GM23248 (cell line): ENCODE measurements at places on chromosomes 7 and 10. TPM values are rescaled to one million over a fixed set of nuclear protein-coding genes. Genes with fewer than 3 reads are reported as not detected.

Gene SPDYE9
- not detected in 2 replicates for total RNA-seq

Gene LGI1
- total RNA-seq = not detected in 2 replicates

Gene PIK3CG
- not detected in 2 replicates for total RNA-seq

DNA sequence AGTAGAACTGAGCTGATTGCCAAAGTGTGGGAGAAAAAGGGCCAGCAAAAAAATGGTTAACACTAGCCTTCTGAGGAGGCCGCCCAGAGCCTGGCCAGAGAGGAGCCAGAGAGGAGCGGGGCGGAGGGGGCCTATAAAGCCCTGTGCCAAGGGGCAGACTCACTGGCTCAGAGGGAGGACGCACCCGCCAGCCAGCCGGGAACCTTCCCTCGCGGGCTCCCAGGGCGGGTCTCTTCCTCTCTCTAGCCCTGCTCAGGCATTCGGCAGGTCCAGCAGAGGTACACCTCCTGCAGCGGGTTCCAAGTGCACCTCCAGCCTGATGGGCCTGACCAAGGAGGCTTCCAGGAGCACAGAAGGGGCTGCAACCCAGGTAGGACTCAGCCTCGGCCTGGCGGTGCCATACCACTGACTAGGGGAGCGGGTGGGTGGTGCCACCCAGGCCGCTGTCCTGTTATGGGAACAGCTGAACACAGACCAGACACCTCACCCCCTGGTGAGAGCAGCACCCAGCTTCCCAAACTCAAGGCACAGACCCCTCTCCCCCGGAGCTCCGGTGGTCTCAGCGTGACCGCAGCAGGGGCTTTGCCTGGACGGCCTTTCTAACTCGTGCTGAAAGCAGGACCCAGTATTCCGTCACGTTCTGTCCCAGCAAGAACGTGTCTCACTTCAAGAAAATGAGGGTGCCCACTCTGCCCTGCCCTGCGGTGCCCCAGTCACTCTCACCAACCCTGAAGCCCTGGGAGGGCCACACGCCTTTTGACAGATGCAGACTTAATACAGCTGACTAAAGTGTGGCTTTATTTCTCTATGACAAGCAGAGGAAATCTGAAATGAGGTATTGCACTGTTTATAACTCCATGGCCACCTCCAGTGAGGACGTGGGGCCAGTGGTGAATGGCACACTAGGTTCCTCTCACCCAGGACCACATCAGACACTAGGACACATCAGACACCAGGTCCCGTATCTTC, at the start of gene GPER1:
TSS of gene GPER1 (plus strand) at position 162 of the 969 bp plus-strand sequence. CDS start 3,616 bp downstream, outside the sequence.
- H3K4me1 ChIP-seq = peaks cover 34% of the 10 kb centered on the region
- H3K36me3 ChIP-seq = no peaks in the 10 kb centered on the region
- H3K27ac ChIP-seq = peak within 1 kb of the TSS; percentile 71
- DNase-seq = peak; percentile 83
- H3K4me3 ChIP-seq = peak within 1 kb of the TSS; percentile 81

DNA sequence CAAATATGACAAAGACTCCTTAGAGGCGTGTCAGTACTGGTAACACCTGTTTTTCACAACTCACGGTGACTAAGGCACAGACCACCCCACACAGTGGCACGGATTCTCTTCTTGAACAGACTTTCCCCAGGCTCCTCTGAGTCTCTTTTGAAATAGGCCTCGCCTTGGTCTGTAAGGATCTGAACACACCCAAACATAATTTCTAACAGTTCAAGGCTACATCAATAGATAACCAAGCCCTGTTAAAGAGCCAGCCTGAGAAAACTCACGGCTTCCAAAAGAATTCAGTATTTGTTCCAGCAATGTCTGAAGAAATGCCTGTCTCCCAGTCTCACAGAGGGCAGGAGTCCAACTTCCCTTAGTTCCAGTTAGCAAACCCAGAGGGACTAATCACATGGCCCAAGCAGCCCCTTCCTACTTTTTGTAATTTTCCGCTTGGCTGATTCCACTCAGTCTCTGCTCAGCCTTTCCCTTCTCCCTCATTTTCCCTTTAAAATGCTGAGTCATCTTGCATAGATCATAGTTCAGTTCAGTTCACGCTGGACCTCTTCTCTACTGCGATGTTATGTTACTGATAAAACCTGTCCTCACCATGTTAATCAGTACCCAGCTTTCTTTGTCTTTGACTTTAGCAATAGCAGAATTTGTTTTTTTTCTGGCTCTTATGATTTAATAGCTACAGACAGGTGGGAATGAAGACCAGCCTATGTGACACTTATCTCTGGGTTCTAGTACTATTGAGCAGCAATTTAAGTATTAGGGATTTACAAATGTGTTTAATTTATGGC, 22.6 kb upstream of the AKR1C3 start:
- H3K36me3 ChIP-seq = no peaks in the 10 kb centered on the region
- DNase-seq = peak; percentile 86
- H3K4me1 ChIP-seq = peaks cover 20% of the 10 kb centered on the region
- peak overlapping the region; percentile 88 for H3K27ac ChIP-seq

Gene BUD23
- total RNA-seq = 36.2 and 48.2 TPM in 2 replicates

Gene PDGFA
- total RNA-seq = 8.4 and 9.4 TPM in 2 replicates

- DNase-seq = no peak
- H3K27ac ChIP-seq = no peak overlapping the region
- H3K36me3 ChIP-seq = no peaks in the 10 kb centered on the region
- H3K27me3 ChIP-seq = 0 out of 2 replicates have a peak, but pooled peaks cover 3% of the 10 kb centered on the region
- no peak overlapping the region for H3K4me3 ChIP-seq
These were observed 68.6 kb upstream of the CACNB2 start for GRCh38 chr10:18071591-18071990.

Gene CALML5
- total RNA-seq = not detected in 2 replicates

- no peaks in the 10 kb centered on the region; the same call in 1 of the 2 replicates for H3K27me3 ChIP-seq
- H3K4me1 ChIP-seq = no peaks in the 10 kb centered on the region
- H3K4me3 ChIP-seq = no peak overlapping the region
- H3K27ac ChIP-seq = no peak overlapping the region
- DNase-seq = peak; percentile 18
- no peaks in the 10 kb centered on the region for H3K36me3 ChIP-seq
These were observed 41.0 kb upstream of the C10orf120 start for GRCh38 chr10:122740640-122741039.

DNA sequence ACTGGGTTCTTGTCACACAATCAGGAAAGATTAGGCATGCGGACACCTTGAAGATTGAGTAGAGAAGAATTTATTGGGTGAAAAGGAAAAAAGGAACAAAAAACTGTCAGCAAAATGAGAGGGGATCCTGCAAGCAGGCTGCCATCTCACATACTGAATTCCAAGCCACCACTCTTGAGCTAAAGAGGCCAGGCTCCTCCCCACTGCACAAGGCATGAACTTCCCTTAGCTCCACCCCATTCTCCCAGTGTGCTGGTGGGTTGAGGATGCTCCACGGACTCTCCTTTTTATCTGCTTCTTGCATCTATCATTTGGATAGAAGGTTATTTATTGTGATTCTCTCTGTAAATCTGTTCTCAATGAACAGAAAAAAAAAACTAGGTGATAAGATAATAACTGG, 79.6 kb downstream of the ANKRD7 start:
- no peaks in the 10 kb centered on the region for H3K36me3 ChIP-seq
- H3K27ac ChIP-seq = no peak overlapping the region
- H3K4me1 ChIP-seq = no peaks in the 10 kb centered on the region
- H3K4me3 ChIP-seq = no peak overlapping the region

GRCh38 chr7:36967387-36967786, 243.1 kb upstream of the AOAH start:
- no peaks in the 10 kb centered on the region for H3K36me3 ChIP-seq
- H3K4me3 ChIP-seq = no peak overlapping the region
- peak; percentile 78 for DNase-seq
- no peak overlapping the region for H3K27ac ChIP-seq
- H3K4me1 ChIP-seq = no peaks in the 10 kb centered on the region

Gene TMEM196
- not detected in 2 replicates for total RNA-seq

Gene ARMH3
- 5.6 and 9.0 TPM in 2 replicates for total RNA-seq

Gene RTKN2
- total RNA-seq = under 0.01 and 0.11 TPM in 2 replicates

Gene LIPK
- not detected in 2 replicates for total RNA-seq

GRCh38 chr10:127996586-127996985, 89.7 kb downstream of the PTPRE start:
- peak overlapping the region; percentile 49 for H3K27ac ChIP-seq
- no peak overlapping the region for H3K4me3 ChIP-seq
- H3K4me1 ChIP-seq = peaks cover 27% of the 10 kb centered on the region
- H3K36me3 ChIP-seq = no peaks in the 10 kb centered on the region
- H3K27me3 ChIP-seq = no peaks in the 10 kb centered on the region
- DNase-seq = peak; percentile 71

DNA sequence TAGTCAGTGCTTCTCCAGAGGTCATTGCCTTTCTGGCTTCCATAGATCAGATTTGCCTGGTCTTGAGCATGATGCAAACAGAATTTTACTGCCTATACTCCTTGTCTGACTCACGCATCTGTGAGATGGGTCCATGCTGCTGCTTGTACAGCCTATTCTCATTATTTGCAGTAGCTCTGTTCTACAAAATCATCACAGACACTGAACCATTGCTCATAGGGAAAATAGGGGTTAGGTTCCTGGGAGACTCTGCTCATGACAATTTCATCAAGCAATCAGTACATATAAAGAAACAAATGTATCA, 7.4 kb upstream of the CREB3L2 start:
- H3K4me3 ChIP-seq = no peak overlapping the region
- no peaks in the 10 kb centered on the region for H3K36me3 ChIP-seq
- H3K27me3 ChIP-seq = no peaks in the 10 kb centered on the region
- no peak for DNase-seq

DNA sequence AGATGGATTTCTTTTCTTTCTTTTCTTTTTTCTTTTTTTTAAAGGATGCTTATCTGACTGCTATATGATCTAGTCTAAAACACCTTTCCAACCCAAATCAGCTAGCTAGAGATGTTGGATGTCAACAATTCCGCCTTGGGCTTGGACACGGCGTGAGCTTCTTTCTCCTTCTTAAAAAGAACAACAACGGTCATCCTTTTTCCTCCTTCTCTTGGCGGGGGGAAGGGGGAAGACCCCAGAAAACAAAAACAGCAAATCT, 1.0 kb downstream of the BEND7 start:
- H3K27me3 ChIP-seq = peaks cover 3% of the 10 kb centered on the region; the same call in 1 of the 2 replicates
- H3K4me3 ChIP-seq = peak overlapping the region; percentile 78
- H3K27ac ChIP-seq = peak overlapping the region; percentile 21; the same call in 1 of the 2 replicates
- H3K4me1 ChIP-seq = peaks cover 14% of the 10 kb centered on the region
- DNase-seq = peak; percentile 19

GRCh38 chr7:28149291-28150101, 31.1 kb downstream of the JAZF1 start:
- no peak for DNase-seq
- peaks cover 14% of the 10 kb centered on the region for H3K4me1 ChIP-seq
- H3K4me3 ChIP-seq = no peak overlapping the region
- no peaks in the 10 kb centered on the region for H3K27me3 ChIP-seq
- no peak overlapping the region for H3K27ac ChIP-seq

Gene SEMA3E
- total RNA-seq = 0.32 and 1.6 TPM in 2 replicates

GRCh38 chr7:148083448-148083847, 507.1 kb upstream of the C7orf33 start:
- no peak for DNase-seq
- H3K4me3 ChIP-seq = no peak overlapping the region
- H3K4me1 ChIP-seq = no peaks in the 10 kb centered on the region
- H3K27me3 ChIP-seq = no peaks in the 10 kb centered on the region
- H3K36me3 ChIP-seq = no peaks in the 10 kb centered on the region

GRCh38 chr7:77975672-77976480, 177.3 kb downstream of the PHTF2 start:
- no peak overlapping the region for H3K4me3 ChIP-seq
- H3K27ac ChIP-seq = no peak overlapping the region
- no peaks in the 10 kb centered on the region for H3K4me1 ChIP-seq
- no peaks in the 10 kb centered on the region; the same call in 1 of the 2 replicates for H3K27me3 ChIP-seq

Gene CDK5
- total RNA-seq = 16.2 and 27.7 TPM in 2 replicates

Gene OR6B1
- total RNA-seq = not detected in 2 replicates

Gene SLC13A4
- total RNA-seq = 0.11 TPM in 1 of 2 replicates, not detected in the other

- no peaks in the 10 kb centered on the region for H3K27me3 ChIP-seq
- H3K4me1 ChIP-seq = peaks cover 22% of the 10 kb centered on the region
- H3K4me3 ChIP-seq = no peak overlapping the region
These were observed 17.6 kb downstream of the HTRA1 start for GRCh38 chr10:122478971-122479370.

Gene LRGUK
- total RNA-seq = 0.13 TPM in 1 of 2 replicates, not detected in the other

DNA sequence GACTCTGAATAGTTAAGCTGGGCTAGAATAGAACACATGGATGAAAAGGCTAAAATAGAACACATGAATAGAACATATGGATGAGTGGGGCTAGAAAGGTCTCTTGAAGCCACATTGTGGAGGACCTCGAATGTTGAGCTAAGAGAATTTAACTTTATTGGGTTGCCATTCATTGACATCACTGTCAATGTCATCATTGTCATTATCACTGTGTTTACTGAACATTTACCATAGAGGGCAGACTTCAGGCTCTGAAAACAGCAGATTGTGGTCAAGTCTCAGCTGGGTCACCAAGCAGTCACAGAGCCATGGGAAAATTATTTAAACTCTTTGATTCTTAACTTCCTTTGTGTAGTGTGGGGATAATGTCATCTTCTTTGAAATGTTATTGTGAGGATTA, 80.4 kb downstream of the WDFY4 start:
- H3K27ac ChIP-seq = no peak overlapping the region
- no peak for DNase-seq
- H3K36me3 ChIP-seq = no peaks in the 10 kb centered on the region
- no peak overlapping the region for H3K4me3 ChIP-seq
- no peaks in the 10 kb centered on the region for H3K4me1 ChIP-seq

Gene UBTD1
- total RNA-seq = 16.2 and 20.8 TPM in 2 replicates

- H3K27me3 ChIP-seq = no peaks in the 10 kb centered on the region
- no peak overlapping the region for H3K4me3 ChIP-seq
- H3K27ac ChIP-seq = no peak overlapping the region
- DNase-seq = peak; percentile 90
These were observed 1.7 kb upstream of the SPACDR start for GRCh38 chr7:100465702-100466311.

Gene FFAR4
- not detected in 2 replicates for total RNA-seq

Gene PNLIP
- not detected in 2 replicates for total RNA-seq
